ENCODE measurements at places on chromosomes 11 and 22.

DNA sequence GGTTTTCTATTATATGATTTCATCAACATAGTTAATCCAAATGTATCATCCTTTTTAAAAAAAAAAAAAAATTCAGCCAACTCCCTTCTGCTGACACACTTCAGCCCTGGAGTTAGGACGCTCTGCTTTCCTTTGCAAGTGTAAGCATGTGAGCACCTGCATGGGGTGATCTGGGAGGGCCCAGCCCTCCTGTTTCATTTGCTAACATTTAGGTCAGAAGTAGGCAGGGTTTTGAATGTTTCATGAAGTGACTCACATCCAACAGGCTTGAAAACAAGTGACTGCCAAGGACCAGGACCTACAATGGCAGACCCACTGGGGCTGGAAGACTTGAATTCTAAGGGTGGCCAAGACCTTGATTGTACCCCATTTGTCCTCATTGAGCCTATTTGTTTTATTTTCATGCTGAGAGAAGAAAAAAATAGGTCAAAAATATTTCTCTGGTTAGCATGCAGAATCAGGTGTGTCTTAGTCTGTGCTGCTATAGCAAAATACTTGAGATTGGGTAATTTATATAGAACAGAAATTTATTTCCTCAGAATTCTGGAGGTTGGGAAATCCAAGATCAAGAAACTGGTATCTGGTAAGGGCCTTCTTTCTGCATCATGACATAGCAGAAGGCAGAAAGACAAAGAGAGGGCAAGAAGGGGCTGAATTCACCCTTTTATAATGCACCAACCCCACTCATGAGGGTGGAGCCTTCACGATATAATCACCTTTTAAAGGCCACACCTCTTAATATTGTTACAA, 137.6 kb downstream of the CD44 start:
- DNase-seq, result no peak

GRCh38 chr11:36408498-36409136, 101.5 kb downstream of the TRAF6 start:
- DNase-seq, result no peak

- no peak for DNase-seq
These were observed 4.7 kb downstream of the PITPNM1 start for GRCh38 chr11:67500484-67500821.

DNA sequence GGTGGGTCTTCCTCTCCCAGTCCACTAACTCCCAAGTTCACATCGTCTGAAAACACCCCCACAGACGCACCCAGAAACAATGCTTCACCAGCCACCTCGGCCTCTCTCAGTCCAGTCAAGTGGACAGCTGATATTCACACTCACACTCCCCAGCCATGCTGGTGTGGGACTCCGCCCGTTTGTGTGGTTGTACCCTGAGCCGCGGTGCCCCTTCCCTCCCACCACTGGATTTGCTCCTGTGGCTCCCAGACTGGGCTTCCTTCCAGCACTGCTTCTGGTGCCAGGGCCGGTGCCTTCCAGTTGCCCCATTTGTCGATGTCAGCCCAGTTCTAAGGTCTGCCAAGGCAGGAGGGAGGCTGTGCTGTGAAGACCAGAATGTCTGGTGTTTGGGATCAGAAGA, 37.9 kb upstream of the PLET1 start:
- DNase-seq, result no peak

DNA sequence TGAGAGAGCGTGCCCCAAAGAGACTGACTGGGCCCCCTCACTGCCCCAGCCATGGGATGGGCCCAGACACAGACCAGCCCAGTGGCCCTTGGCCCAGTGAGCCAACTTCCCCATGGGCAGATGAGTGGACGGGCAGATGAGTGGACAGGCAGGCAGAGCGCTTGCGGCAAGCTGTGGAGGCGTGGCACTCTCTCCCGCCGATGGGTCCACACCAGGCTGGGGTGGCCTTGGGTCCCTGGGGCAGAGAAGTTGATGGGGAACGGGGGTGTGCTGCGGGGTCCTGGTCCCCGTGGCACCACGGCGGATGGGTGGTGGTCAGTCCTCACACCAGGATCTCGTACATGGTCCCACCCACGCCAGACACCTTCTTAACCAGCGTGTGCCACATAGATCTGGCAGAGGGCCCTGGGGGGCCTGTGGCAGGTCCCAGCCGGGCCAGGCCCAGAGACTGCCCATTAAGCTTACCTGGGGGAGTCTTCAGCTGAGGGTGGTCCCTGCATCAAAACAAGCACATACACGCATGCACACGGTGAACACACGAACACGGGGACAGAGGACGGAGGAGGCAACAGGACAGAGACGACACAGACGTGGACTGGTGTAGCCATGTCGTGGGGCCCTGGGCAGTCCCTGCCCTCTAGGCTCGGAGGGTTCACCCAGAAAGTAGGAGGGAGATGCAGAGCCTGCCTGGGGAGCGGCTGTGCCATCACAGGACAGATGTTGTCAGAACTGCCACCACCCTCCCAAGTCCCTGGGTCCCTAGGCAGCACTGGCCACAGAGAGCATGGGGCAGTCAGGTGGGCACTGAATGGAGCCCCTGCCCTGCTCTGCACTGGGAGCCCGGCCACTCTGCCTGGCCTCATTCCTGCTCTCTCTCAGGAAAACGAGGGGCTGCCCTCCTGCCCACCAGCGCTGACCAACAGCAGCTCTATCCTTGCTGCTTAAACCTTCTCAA, 182.2 kb downstream of the IGLL1 start:
- no peak for DNase-seq

DNA sequence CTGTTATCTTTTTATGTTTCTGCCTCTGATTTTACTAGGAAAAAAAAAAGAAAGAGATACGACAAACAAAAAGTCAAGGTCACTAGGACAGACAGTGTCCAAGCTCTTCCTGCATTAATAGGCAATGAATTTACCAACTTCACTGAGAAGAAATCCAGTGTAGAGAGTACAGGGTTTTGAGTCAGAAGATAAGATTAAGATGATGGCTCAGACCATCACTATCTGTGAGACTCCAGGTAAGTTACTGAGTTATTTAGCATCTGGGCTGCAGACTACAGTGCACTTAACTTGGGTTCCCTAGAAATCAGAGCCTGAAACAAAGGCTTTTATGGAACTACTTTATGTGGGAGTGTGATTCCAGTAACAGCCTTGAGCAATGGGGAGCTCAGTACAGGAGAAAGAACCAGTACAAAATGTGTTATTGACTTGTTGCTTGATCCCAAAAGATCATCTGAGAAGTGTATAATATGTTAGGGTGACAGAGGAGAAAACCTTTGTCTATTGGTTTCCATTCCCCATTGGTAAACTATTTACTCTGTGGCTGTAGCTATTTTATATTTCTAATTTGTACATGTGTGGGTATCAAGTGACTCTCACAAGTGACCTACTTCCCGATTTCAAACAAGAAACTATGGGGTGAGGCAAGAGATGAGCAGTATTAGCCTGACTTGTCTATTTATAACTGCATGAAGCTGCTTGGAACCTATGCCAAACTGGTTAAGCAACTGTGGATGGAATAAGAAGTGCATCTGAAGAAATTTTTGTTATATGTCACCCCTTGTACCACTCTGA, 395.8 kb downstream of the RAB38 start:
- no peak for DNase-seq

GRCh38 chr22:47411006-47411405, 648.6 kb downstream of the TBC1D22A start:
- DNase-seq, result no peak

- DNase-seq, result no peak
These were observed 33.2 kb downstream of the RCOR2 start for GRCh38 chr11:63883791-63884190.

- no peak for DNase-seq
These were observed 62.6 kb downstream of the PKNOX2 start for GRCh38 chr11:125227151-125227550.

DNA sequence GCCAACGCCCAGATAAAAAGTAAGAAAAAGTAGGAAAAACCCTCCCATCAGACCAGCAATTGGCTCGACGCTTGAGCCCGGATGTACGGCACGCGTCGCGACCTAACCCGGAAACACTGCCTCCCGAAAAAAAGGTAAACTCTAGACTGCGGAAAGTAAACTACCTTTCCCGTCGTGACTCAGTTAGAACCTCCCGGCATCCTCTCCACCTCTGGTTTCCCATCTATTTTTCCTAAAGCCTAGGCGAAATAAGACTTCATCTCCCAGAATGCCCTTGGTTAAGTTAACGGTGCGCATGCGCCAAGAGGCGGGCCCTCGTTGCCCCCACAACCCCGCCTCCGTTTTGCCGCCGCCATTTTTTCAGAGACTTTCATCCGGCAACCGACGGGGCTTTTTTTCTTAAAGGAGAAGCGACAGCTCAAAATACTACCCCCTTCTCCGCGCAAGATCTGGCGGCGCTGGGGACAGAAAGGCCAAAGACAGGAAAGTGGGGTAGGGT, 678 bp upstream of the ZFP91 start:
- peak; percentile 97 for DNase-seq

DNA sequence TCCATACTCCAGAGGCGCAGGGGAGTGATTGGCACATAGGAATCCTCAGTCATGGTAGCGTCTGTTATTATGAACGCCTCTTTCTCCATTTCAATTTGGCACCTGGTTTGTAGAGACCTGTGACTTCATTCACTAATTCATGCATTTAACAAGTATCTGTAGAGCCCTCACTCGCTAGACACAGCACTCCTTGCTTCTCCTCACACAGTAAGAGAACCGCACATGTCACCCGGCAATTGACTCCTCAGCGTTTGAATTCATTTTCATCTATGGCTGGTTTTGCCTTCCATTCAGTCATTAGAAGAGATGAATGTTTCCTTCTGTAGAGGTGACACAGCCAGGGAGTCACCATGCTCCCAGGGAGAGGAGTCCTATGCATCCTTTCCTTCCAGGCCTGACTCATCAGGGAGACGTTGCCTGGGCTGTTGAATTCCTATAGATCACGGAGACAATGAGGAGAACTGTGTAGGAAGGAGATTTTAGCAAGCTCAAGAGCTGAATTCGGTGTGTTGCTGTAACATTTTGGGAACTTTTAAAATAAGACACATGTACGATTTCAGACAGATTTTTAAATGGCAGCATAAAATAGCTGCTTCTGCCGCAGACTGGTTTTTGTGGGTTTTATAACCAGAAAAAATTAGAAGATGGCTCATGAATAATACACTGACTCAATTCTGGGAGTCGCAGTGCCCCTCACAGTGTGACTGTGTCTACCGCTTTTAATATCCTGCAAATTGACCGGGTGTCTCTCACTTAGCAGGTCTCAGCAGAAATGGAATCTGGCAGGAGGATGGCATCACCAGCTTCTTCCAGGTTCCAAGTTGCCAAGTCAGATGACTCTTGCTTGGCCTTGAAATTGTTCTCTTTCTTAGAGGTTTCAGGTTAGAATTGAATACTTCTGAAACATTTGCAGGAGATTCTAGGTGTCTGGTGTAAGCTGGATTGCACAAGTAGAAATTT, 44.4 kb upstream of the CLMP start:
- peak; percentile 76 for DNase-seq

DNA sequence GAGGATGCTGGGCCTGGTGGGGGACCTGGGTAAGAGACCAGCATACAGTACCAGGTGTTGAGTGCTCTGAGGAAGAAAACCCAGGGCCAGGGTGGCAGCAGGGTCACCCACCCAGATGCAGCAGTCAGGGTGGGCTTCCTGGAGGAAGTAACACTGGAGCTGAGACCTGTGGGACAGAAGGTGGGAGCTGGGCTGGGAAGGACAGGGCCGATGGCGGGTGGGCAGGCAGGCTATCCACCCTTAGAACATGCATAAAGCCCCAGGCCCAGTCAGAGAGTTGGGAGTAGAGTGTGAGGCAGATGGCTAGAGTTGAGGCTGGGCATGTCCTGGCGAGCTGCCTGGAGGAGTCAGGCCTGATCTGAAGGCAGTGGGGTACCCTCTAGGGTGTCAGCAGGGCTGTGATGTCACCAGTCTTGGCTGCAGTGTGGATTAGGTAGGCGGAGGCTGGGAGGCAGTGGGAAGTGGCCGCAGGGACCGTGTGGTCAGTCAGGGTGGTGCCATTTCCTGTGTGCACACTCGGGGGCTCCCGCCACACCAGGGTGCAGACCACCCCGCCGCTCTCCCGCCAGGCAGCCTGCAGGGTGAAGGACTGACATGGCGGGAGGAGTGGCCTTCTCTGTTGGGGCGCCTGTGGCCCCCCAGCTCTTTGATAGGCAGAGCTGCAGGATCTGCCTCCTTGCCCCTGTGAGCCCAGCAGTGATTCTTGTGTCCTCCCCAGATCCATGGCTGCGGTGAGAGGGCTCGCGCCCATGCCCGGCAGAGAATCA, 35.3 kb downstream of the IGHMBP2 start:
- no peak for DNase-seq

- DNase-seq, result no peak
These were observed 75.4 kb downstream of the TRPC6 start for GRCh38 chr11:101508370-101508769.

DNA sequence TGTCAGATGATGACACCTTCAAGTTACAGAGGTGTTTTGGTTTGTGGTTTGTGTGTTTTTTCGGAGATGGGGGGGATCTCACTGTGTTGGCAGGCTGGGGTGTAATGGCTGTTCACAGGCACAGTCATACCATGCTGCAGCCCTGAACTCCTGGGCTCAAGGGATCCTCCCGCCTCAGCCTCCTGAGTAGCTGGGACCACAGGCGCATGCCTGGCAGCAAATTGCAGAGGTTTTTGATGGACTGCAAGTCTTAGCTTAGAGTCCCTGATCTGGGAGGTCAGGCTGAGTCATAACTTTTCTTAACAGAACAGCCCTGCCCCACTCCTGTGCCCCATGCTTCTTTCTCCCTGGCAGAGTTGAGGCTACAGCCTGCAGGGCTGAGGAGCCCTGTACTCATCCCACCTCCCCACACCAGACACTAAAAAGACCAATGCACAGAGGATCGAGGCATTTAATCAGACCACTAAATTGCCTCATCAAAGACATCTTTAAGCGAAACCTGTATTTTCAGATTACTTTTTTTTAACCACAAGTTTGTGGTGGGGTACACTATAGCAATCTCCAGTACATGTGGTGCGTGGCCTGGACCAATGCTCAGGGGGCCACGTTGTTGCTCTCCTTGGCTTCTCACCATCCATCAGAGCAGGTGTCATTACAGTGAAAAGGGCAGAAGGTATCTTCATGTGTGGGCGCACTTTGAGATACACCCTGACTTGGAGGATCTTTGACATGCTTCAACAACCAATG, 17.1 kb upstream of the ADORA2A start:
- DNase-seq, result peak; percentile 67

DNA sequence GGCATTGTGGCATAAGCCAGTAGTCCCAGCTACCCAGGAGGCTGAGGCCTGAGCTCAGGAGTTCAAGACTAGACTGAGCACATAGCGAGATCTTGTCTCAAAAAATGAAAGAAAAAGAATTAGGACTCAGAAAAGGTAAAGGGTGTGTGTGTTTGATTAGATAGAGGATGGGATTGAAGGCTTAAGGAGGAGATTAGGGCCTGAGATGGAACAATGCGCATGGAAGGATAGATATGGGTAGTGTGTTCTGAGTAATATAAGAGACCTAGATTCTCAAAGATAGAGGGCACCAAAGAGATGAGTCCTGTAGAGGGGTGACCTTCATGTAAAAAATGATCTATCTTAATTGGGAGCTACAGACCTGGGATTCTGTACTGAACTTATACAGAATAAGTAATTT, 17.3 kb upstream of the RAB30 start:
- DNase-seq, result no peak

- no peak for DNase-seq
These were observed 30.5 kb upstream of the OR10G7 start for GRCh38 chr11:124071623-124071948.
